Activated naive CD4-positive, alpha-beta T cell treated with anti-CD3 and anti-CD28 coated beads, Interleukin-2, amount 10 ng/mL, durations not matched to agents 7 days and 5 days (primary cell): ENCODE measurements at places on chromosomes 13 and 19.

DNA sequence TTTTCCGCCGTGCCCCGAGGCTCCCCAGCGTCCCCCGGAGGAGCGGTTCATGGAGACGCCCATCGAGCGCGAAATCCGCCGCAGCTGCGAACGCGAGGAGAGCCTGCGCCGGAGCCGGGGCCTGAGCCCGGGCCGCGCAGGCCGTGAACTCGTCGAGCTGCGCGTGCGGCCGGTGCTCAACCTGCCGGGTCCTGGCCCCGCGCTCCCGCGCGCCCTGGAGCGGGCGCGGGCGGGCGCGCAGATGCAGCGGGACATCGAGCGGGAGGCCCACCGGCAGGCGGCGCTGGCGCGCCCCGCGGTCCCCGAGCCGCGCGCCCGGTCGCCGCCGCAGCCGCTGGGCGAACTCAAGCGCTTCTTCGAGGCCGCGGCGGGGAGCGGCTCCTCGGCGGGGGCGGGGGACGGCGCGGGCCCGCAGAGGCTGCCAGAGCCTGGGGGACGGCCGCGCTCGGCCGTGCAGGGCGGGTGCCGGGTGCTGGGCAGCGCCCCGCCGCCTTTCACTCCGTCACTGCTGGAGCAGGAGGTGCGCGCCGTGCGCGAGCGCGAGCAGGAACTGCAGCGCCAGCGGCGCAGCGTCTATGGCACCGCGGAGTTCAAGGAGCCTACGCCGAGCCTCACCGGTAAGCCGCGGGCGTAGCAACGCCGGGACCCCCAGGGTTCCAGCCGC lies 807 bp downstream of the MISP3 start:
- H3K27me3 ChIP-seq = peaks cover 59% of the 10 kb centered on the region
- DNase-seq = peak; percentile 81
- peaks cover 32% of the 10 kb centered on the region for H3K4me1 ChIP-seq
- no peaks in the 10 kb centered on the region for H3K36me3 ChIP-seq

GRCh38 chr13:31477961-31478360 lies 261.4 kb upstream of the RXFP2 start:
- no peak overlapping the region for H3K27ac ChIP-seq
- no peaks in the 10 kb centered on the region for H3K4me1 ChIP-seq
- DNase-seq = no peak
- H3K36me3 ChIP-seq = no peaks in the 10 kb centered on the region

DNA sequence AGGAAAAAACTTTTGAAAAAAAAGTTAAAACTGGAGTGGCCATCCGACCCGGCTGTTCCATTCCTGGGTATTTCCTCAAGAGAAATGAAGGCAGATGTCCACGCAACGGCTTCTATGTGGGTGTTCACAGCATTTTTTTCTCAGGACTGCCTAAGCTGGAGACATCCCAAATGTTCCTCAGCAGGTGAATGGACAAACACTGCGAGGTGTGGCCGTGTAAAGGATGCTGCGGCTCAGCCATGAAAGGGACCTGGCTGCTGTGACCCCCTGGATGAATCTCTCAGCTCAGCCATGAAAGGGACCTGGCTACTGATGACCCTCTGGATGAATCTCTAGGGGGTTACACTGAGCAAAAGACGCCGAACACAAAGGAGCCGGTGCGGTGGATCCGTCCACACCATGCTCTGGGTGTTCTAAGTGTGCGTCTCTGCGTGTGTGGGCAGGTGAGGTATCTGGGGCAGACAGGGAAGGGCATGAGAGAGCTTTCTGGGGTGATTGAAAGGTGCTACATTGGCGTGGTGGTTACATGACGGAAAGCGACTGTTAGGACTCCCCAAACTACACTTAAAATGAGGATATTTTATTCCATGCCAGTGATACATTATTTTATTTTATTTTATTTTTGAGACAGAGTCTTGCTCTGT lies 7.2 kb upstream of the ASPDH start:
- no peaks in the 10 kb centered on the region for H3K4me1 ChIP-seq
- H3K36me3 ChIP-seq = no peaks in the 10 kb centered on the region
- no peak for DNase-seq
- H3K27me3 ChIP-seq = peaks cover 14% of the 10 kb centered on the region
- H3K27ac ChIP-seq = no peak overlapping the region

DNA sequence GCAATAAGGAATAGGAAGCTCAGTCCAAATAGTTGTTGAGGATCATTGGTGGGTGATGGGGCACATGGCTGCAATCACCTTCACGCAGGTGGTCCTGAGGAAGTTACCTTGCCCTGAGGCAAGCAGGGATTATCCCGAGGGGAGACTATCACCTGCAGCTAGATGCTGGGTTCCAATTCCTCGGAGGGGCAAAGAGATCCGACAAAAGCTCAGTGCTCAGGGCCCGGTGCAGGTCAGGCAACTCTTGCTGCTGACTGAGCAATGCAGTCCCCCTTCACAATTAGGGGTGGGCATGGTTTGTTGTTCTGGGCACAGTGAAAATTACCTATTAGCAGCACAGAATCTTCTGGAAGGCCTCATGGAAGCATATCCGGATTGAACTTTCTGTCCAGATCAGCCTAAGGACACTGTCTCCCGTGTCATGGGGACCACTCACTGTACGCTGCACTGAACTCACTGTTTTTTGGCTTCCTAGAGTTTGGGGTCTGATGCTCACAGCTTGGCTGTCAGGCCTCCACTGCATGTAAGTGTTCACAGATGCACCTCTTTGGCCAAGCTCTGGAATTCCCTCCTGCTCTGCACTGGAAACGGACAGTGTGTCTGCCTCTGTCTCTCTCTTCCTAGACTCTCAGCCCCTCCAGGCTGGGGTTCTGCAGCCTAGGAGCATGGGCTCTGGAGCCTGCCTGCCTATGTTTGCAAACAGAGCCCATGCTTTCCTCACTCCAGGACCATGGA lies 372.7 kb downstream of the ZNF536 start:
- H3K27ac ChIP-seq = no peak overlapping the region
- no peaks in the 10 kb centered on the region for H3K36me3 ChIP-seq
- no peak for DNase-seq
- no peaks in the 10 kb centered on the region for H3K27me3 ChIP-seq

- no peak for DNase-seq
- H3K4me1 ChIP-seq = peaks cover 11% of the 10 kb centered on the region
- H3K27me3 ChIP-seq = peaks cover 17% of the 10 kb centered on the region
- no peak overlapping the region for H3K4me3 ChIP-seq
- H3K36me3 ChIP-seq = no peaks in the 10 kb centered on the region
These were observed 40.8 kb upstream of the RANBP3 start for GRCh38 chr19:6018786-6019185.

DNA sequence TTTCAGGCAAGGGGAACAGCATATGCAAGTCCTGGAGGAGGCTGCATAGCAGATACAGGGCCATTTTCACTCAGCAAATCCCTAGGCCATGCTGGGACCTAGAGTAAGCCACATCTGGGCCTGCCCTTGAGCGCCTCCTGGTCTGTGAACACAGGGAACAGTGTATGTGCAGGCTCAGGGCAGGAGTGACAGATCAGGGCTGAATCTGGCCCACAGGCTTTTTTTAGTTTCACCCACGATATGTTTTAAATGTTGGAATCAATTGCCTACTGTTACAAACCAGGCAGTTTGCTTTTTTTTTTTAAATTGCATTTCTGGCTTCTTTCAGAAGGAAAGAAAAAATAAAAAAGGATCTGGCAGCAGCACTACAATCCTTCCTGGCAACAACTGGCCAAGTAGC lies 1.5 kb upstream of the TMEM145 start:
- H3K36me3 ChIP-seq = no peaks in the 10 kb centered on the region
- peaks cover 78% of the 10 kb centered on the region for H3K27me3 ChIP-seq
- no peak overlapping the region for H3K27ac ChIP-seq
- no peak overlapping the region for H3K4me3 ChIP-seq
- DNase-seq = no peak
- peaks cover 14% of the 10 kb centered on the region for H3K4me1 ChIP-seq

DNA sequence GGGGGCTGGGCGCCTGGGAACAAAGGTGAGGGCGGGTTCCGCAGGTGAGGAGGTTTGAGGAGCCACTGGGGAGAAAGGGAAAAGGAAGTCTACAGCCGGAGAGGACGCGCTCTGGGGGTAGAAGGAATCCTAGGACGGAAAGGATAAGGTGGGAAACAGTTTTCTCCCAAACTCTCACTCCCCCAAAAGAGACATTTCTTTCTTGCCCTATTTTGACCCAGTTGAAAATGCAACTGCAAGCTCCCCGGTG lies 651 bp upstream of the POLR1D start:
- peaks cover 57% of the 10 kb centered on the region for H3K4me1 ChIP-seq
- H3K36me3 ChIP-seq = peaks cover 32% of the 10 kb centered on the region
